Activated naive CD8-positive, alpha-beta T cell treated with anti-CD3 and anti-CD28 coated beads for 36 hours (primary cell): ENCODE measurements at places on chromosomes 7 and 10. TPM values are rescaled to one million over a fixed set of nuclear protein-coding genes. Genes with fewer than 3 reads are reported as not detected.

The ASIC3 gene
- 2.7 TPM for total RNA-seq

GRCh38 chr10:71267508-71268240 lies 51.4 kb upstream of the SLC29A3 start:
- DNase-seq = no peak
- H3K36me3 ChIP-seq = no peaks in the 10 kb centered on the region
- H3K27me3 ChIP-seq = no peaks in the 10 kb centered on the region
- no peaks in the 10 kb centered on the region for H3K4me1 ChIP-seq

DNA sequence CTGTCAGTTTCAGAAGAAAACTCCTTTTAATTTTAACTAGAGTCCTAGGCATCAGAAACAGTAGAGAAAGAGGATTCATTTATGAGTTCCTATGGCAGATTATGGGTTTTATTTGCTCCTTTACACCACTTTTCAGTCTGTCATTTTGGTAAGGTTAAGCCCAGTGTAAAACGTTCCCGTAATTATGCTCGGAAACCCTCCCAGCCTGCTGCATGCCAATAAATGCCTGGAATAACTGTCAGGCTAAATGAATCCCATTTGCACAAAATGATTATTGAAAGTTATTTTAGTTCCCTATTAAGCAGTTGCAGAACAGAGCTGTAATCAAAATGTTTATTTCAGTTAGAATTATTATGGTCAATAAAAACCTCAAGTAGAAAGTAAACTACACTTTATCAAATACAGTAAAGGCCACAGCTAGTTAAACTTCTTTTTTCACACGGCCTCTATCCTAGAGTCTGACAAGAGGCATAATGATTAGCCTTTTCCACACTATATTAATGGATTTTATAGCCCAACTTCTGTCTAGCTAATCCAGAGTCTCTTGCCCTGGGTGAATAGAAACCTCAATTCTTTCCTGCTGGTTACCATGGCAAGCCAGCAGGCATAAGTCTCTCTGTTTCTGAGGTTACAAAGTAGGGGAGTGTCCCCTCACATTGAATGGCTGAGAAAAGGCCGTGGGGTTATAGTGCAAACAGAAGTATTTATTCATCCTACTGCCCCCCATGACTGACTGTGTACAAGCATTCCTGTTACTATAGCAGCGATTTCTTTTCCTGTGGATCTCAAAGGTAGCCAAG lies 80.8 kb upstream of the NPVF start:
- H3K4me3 ChIP-seq = no peak overlapping the region
- no peak overlapping the region for H3K27ac ChIP-seq
- H3K27me3 ChIP-seq = peaks cover 7% of the 10 kb centered on the region

DNA sequence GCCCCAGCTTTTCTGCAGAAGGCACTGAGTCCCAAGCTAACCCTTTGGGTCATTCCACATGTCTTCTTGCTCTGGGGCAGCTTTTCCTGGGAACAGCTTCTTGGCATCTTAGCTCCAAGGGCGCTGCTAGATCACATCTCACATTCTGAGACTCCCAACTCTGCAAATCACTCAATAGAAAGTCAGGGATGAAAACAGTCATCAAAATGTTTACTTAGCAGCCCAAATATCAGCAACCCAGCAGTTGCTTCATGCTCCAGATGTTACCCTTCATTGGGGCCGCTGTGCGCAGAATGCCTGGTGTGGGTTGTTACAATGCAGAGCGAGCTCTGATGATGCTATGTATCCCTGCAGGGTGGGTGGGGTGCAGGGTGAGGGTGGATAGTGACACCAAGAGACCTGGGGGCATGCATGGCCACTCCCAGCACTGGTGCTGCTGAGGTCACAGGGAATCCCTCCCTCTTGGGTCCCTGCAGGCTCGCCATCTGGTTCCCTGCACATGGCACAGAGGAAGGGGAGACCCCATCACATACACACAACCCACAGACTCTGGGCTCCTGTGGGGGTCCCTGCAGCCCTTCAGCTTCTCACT lies 19.0 kb downstream of the WDFY4 start:
- H3K27me3 ChIP-seq = peaks cover 3% of the 10 kb centered on the region
- no peak overlapping the region for H3K27ac ChIP-seq
- no peaks in the 10 kb centered on the region for H3K4me1 ChIP-seq
- H3K36me3 ChIP-seq = no peaks in the 10 kb centered on the region
- H3K4me3 ChIP-seq = no peak overlapping the region
- DNase-seq = no peak

- H3K27ac ChIP-seq = no peak overlapping the region
- H3K27me3 ChIP-seq = peaks cover 14% of the 10 kb centered on the region
- no peaks in the 10 kb centered on the region for H3K4me1 ChIP-seq
These were observed 87.0 kb downstream of the IPMK start for GRCh38 chr10:58180666-58181065.

The AIFM2 gene
- 9.6 TPM for total RNA-seq

- no peaks in the 10 kb centered on the region for H3K4me1 ChIP-seq
- H3K27ac ChIP-seq = no peak overlapping the region
- H3K4me3 ChIP-seq = no peak overlapping the region
- no peak for DNase-seq
- peaks cover 5% of the 10 kb centered on the region for H3K36me3 ChIP-seq
These were observed 33.3 kb upstream of the GARS1 start for GRCh38 chr7:30561389-30561788.

DNA sequence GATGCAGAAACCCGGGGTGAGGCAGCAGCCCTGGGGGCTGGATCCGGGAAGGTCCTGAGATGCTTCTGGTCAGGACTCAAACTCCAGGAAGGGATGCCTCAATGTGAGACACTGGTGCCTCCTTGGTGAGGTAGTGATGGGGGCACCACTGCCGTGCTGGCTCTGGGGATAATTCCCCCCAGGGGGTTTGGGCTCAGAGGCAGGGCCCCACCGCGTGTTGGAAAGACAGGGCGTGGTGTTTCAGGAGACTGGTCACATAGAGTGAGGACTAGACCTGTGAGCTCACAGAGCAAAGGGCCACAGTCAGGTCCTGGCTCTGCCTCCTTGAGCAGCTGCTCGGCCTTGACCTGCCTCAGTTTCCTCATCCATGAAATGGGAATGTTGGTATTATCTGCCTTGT lies 361.9 kb downstream of the GLRX3 start:
- peaks cover 4% of the 10 kb centered on the region for H3K27me3 ChIP-seq
- H3K36me3 ChIP-seq = no peaks in the 10 kb centered on the region
- no peaks in the 10 kb centered on the region for H3K4me1 ChIP-seq
- no peak overlapping the region for H3K4me3 ChIP-seq

The CNNM1 gene
- 1.0 TPM for total RNA-seq

The CAMK2B gene
- 0.97 TPM for total RNA-seq
